A549 treated with ZK216348 at 1 μM for 4 hours (cell line): ENCODE measurements at places on chromosomes 5 and 9. TPM values are rescaled to one million over a fixed set of nuclear protein-coding genes. Genes with fewer than 3 reads are reported as not detected.

Gene ZNF462
- 3.6 to 5.4 TPM (median 4.2 TPM) in 5 replicates for total RNA-seq

Gene FYB1
- total RNA-seq = 9.7 to 18.1 TPM (median 12.6 TPM) in 5 replicates

Gene BTNL8
- total RNA-seq = not detected in 5 replicates

Gene PHF24
- total RNA-seq = 0.05 to 0.29 TPM (median 0.12 TPM) in 4 of 5 replicates, not detected in the other

Gene ATP6V0E1
- 312 to 390 TPM (median 346 TPM) in 5 replicates for total RNA-seq

Gene PLAC8L1
- 0.34 to 0.75 TPM (median 0.70 TPM) in 3 of 5 replicates, not detected in the others for total RNA-seq

Gene INSL6
- not detected in 5 replicates for total RNA-seq

Gene PHAX
- 50.1 to 94.3 TPM (median 53.7 TPM) in 5 replicates for total RNA-seq

Gene CORO2A
- total RNA-seq = 0.65 to 1.2 TPM (median 1.0 TPM) in 5 replicates

Gene NR4A3
- total RNA-seq = 1.5 to 3.0 TPM (median 2.3 TPM) in 5 replicates

Gene PRR7
- total RNA-seq = 12.4 to 41.6 TPM (median 34.4 TPM) in 5 replicates

Gene DMRT3
- not detected in 5 replicates for total RNA-seq

Gene AK8
- total RNA-seq = 0.43 to 1.4 TPM (median 1.2 TPM) in 5 replicates

Gene SELENOP
- 0.14 to 0.61 TPM (median 0.40 TPM) in 3 of 5 replicates, not detected in the others for total RNA-seq

Gene TICAM2
- total RNA-seq = 0.30 to 1.4 TPM (median 0.88 TPM) in 5 replicates

Gene ADAMTSL2
- total RNA-seq = not detected in 5 replicates

Gene GRM6
- total RNA-seq = not detected in 5 replicates

Gene SPATA31C1
- not detected in 5 replicates for total RNA-seq

Gene FBXW11
- total RNA-seq = 28.4 to 42.3 TPM (median 35.8 TPM) in 5 replicates

Gene BRINP1
- total RNA-seq = 0.16 to 0.27 TPM (median 0.23 TPM) in 5 replicates

Gene MYOZ3
- total RNA-seq = 0.07 to 0.09 TPM in 2 of 5 replicates, not detected in the others

Gene RNF183
- not detected in 5 replicates for total RNA-seq

Gene SHC3
- total RNA-seq = 0.36 to 0.58 TPM (median 0.47 TPM) in 5 replicates

Gene PCDHB15
- total RNA-seq = 0.09 to 0.14 TPM in 2 of 5 replicates, not detected in the others

Gene CTNND2
- 0.13 TPM in 1 of 5 replicates, not detected in the others for total RNA-seq

Gene HINT2
- total RNA-seq = 58.4 to 99.6 TPM (median 93.8 TPM) in 5 replicates

Gene LCN10
- not detected in 5 replicates for total RNA-seq

Gene PCDHGA2
- total RNA-seq = 0.37 to 0.79 TPM (median 0.54 TPM) in 5 replicates

Gene SLC34A1
- total RNA-seq = not detected in 5 replicates

Gene CARTPT
- not detected in 5 replicates for total RNA-seq

Gene GRXCR2
- not detected in 5 replicates for total RNA-seq

Gene SLC25A2
- total RNA-seq = not detected in 5 replicates

Gene NUP155
- total RNA-seq = 15.2 to 22.7 TPM (median 17.7 TPM) in 5 replicates

Gene GABRA1
- not detected in 5 replicates for total RNA-seq

Gene CYFIP2
- 13.9 to 24.4 TPM (median 21.5 TPM) in 5 replicates for total RNA-seq

Gene CXCL14
- 0.14 to 0.15 TPM (median 0.14 TPM) in 3 of 5 replicates, not detected in the others for total RNA-seq

Gene FOXD4
- 0.34 to 0.94 TPM (median 0.49 TPM) in 5 replicates for total RNA-seq

Gene TMEM232
- 0.68 TPM in 1 of 5 replicates, not detected in the others for total RNA-seq

Gene SLC12A2
- total RNA-seq = 11.1 to 16.7 TPM (median 12.8 TPM) in 5 replicates

Gene CTXN3
- total RNA-seq = not detected in 5 replicates

Gene GMCL2
- total RNA-seq = not detected in 5 replicates

Gene ITK
- total RNA-seq = 0.17 to 0.29 TPM (median 0.26 TPM) in 3 of 5 replicates, not detected in the others

Gene DCTN4
- 16.4 to 21.4 TPM (median 18.3 TPM) in 5 replicates for total RNA-seq

Gene UBTD2
- total RNA-seq = 10.1 to 19.0 TPM (median 14.1 TPM) in 5 replicates
